GM23248 (cell line): ENCODE measurements at places on chromosomes 12 and 14. TPM values are rescaled to one million over a fixed set of nuclear protein-coding genes. Genes with fewer than 3 reads are reported as not detected.

SPIC gene
- not detected in 2 replicates for total RNA-seq

FAR2 gene
- 2.1 and 6.1 TPM in 2 replicates for total RNA-seq

RNASE3 gene
- total RNA-seq = not detected in 2 replicates

CCND2 gene
- total RNA-seq = 4.2 and 4.9 TPM in 2 replicates

GLT1D1 gene
- total RNA-seq = not detected in 2 replicates

CYP27B1 gene
- total RNA-seq = 0.86 and 1.0 TPM in 2 replicates

CLMN gene
- total RNA-seq = 0.11 and 0.76 TPM in 2 replicates

SERPINA5 gene
- not detected in 2 replicates for total RNA-seq

PZP gene
- not detected in 2 replicates for total RNA-seq

RBP5 gene
- total RNA-seq = not detected in 2 replicates

KRT72 gene
- not detected in 2 replicates for total RNA-seq

FAM90A1 gene
- not detected in 2 replicates for total RNA-seq

LGALS3 gene
- total RNA-seq = 297 and 363 TPM in 2 replicates

CEP128 gene
- total RNA-seq = 0.76 and 5.2 TPM in 2 replicates

CPNE6 gene
- not detected in 2 replicates for total RNA-seq

MANSC1 gene
- total RNA-seq = 2.5 and 12.2 TPM in 2 replicates

DLST gene
- 60.8 and 88.1 TPM in 2 replicates for total RNA-seq

MANSC4 gene
- total RNA-seq = not detected in 2 replicates

CLEC2B gene
- total RNA-seq = 6.2 and 7.2 TPM in 2 replicates

DNAI7 gene
- total RNA-seq = not detected in 2 replicates

ADAM20 gene
- under 0.01 and 0.54 TPM in 2 replicates for total RNA-seq

ANKLE2 gene
- 69.6 and 83.3 TPM in 2 replicates for total RNA-seq

LAG3 gene
- total RNA-seq = not detected in 2 replicates

TSPAN8 gene
- total RNA-seq = not detected in 2 replicates

OR11H12 gene
- total RNA-seq = not detected in 2 replicates

CIROP gene
- total RNA-seq = not detected in 2 replicates

KRT71 gene
- total RNA-seq = not detected in 2 replicates

TAS2R10 gene
- not detected in 2 replicates for total RNA-seq

NID2 gene
- total RNA-seq = 59.8 and 66.6 TPM in 2 replicates

SLC25A47 gene
- total RNA-seq = not detected in 2 replicates

C1R gene
- 51.1 and 52.2 TPM in 2 replicates for total RNA-seq

ARHGEF25 gene
- total RNA-seq = 24.2 and 43.0 TPM in 2 replicates

FOXA1 gene
- total RNA-seq = not detected in 2 replicates

HOMEZ gene
- 7.6 and 8.7 TPM in 2 replicates for total RNA-seq

PLEKHH1 gene
- under 0.01 TPM in 1 of 2 replicates, not detected in the other for total RNA-seq

KICS2 gene
- total RNA-seq = 2.9 and 5.1 TPM in 2 replicates

ALDH1L2 gene
- total RNA-seq = 50.9 and 83.0 TPM in 2 replicates

TMPRSS12 gene
- not detected in 2 replicates for total RNA-seq

CCER1 gene
- not detected in 2 replicates for total RNA-seq

ZNF385A gene
- 1.6 and 1.8 TPM in 2 replicates for total RNA-seq

GLS2 gene
- total RNA-seq = not detected in 2 replicates

CEP170B gene
- 23.3 and 24.5 TPM in 2 replicates for total RNA-seq

ASB2 gene
- total RNA-seq = not detected in 2 replicates

RTL1 gene
- not detected in 2 replicates for total RNA-seq
